AG09309 (cell line): ENCODE measurements at places on chromosomes 1 and 21.

GRCh38 chr1:115624859-115625258 is 16.9 kb upstream of the VANGL1 start:
- DNase-seq = no peak

DNA sequence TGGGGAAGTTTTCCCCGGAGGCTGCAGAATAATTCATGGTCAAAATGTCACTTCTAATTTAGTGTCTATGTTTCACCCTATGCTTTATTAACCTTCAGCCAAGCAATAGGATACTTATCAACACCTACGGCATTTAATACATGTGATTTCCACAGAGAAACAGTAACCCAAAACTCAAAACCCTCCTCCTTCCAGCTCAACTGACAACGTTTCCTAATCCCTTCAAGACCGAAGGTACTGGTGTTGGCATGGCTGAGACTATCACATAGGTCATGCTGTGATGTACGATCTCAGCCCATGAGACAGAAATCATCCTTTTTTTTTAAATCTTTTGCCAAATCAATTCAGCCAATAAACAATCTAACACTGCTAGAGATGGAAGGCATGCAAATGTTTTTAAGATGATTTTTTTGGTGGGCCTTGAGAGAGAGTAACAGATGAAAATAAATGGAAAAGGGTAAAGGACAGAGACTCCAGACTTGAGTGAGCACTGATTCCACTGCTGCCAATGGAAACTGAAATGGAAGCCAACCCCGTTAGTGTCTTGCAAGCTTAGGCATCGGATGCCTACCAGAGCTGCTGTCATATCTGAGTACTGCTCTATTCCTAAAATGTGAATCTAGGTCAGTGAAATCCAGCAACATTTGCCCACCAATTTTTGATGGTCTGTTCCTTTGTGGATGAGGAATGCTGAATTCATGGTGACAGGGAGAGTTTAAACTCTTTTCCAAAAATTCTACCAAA is 63.4 kb upstream of the BCL10 start:
- DNase-seq = no peak

DNA sequence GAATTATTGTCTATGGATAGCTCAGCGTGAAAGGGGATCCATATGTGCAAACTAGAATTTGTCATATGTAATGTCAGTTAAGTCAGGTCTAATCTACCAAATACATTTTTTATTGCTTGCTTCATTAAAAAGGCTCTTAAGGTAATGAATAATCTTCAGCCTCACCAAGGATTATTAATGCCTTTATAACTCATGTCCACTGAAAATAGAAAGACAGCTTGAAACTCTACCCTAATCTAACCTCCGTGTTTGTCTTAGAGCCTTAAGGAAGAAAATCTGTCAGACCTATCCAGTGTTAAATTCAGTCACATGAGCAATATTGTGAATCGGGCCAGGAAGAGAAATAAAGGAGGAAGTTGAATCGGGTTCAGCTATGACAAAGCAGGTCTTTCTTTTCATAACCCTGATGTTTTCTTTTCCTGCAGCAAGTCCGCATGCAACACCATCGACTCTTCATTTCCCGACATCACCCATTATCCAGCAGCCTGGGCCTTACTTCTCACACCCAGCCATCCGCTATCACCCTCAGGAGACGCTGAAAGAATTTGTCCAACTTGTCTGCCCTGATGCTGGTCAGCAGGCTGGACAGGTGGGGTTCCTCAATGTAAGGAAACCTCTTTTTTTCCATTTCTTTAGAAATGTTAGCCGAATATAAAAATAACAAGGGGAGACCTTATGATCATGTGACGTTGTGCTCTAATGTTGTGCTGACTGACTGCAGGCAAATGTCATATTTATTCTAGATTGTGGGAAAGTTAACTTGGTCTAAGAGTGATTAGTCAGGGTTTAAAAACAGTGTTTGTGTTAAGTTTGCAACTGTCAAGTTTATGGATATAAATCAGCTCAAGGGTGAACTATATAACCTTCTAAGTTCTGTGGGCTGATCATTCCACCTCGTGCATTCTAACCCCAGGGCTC is 321.0 kb downstream of the TM2D1 start:
- no peak for DNase-seq

DNA sequence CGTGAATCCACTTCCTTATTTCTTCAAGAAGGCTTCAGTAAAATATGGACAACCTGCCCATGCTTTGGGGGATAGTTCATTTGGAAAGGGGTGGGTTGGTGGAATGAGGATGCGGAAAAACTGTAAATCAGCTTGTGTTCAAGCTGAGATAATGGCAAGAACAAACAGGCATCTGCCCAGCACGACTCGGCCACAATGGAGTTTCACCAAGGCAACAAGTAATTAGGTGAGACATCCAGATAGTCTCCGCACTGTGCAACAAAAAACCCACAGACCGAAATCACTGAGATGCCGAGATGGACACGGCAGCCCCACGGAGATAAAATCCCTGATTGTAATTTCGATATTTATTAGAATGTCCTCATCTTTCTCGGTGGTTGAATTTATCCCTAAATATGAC is 455.2 kb downstream of the AJAP1 start:
- no peak for DNase-seq
